ENCODE measurements at places on chromosomes 11 and 22.

DNA sequence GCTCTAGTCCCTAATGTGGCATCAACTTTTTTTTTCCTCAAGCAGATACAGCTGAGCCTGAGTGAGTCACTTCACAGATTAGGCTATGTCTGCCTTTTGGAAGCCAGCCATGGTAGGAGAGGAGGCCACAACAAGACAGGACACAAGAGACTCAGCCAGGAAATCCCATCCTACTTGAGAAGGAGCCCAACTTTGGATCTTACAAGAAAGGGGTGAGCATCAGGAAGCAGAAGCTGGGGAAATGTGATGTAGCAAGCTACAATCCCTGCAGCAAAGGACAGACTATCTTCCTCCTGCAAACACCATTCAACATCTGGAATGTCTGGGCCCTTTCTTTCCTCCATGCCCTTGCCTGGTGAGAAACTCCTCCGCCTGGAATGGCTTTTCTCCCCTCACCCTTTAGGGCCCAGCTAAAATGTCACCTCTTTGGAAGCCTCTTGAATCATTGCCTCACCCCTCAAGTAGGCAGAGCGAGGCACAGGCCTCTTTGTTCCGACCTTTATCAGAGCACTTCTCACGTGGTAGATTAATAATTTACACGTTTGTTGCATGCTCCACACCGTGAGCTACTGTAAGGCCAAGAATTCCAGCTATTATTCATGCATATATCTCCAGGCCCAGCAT is 156.4 kb upstream of the PITPNB start:
- no peak for DNase-seq

DNA sequence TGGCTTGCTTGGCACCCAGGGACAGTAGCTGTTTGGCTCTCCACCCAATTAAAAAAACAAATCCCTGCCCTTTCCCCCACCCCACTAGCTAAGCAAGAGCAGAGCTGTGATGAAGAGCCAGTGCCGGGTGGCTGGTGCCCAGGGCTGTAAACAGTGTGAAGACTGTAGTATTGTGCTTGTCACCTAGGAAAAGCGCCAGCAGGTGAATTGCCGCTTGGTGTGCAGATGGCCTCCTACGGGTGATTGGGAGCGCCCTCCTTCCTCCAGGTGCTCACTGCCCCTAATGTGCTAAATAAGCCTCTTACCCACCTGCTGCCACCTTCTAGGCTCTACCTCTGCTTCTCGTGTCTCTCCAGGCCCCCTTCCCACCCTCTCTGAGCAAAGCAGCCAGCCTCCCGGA is 18.4 kb upstream of the RAPSN start:
- no peak for DNase-seq

DNA sequence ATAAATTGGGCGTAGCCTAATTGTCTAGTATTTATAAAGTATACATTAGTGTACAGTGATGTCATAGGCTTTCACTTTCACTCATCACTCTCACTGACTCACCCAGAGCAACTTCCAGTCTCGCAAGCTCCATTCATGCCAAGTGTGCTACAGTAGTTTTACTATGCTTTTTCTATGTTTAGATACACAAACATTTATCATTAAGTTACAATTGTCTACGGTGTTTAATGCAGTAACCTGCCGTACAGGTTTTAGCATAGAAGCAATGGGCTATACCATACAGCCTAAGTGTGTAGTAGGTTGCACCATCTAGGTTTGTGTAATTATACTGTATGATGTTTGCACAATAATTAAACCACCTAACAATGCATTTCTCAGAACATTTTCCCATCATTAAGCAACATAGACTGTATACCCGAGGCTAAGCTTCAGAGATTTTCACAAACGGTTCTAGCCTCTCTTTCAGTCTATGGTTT is 17.5 kb downstream of the OR9G1 start:
- DNase-seq = no peak

GRCh38 chr22:31104869-31105268 is 2.5 kb downstream of the SELENOM start:
- DNase-seq = no peak

DNA sequence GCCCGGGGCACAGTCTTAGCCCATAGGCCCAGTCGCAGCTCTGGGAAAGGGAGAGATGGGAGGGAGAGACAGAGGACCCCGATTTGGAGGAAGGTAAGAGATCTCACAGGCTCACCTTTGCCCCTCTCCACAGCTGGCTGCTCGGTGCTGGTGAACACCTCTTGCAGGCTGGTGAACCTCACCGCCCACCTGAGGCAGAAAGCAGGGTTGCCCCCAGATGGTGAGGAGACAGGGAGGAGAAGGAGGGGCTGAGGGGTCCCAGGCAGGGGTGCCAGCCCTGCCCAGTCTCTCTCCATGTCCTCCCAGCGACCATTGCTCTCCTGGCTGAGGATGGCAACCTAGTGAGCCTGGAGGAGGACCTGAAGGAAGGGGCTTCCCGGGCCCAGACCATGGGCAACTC is 1.2 kb downstream of the C22orf15 start:
- DNase-seq = no peak

DNA sequence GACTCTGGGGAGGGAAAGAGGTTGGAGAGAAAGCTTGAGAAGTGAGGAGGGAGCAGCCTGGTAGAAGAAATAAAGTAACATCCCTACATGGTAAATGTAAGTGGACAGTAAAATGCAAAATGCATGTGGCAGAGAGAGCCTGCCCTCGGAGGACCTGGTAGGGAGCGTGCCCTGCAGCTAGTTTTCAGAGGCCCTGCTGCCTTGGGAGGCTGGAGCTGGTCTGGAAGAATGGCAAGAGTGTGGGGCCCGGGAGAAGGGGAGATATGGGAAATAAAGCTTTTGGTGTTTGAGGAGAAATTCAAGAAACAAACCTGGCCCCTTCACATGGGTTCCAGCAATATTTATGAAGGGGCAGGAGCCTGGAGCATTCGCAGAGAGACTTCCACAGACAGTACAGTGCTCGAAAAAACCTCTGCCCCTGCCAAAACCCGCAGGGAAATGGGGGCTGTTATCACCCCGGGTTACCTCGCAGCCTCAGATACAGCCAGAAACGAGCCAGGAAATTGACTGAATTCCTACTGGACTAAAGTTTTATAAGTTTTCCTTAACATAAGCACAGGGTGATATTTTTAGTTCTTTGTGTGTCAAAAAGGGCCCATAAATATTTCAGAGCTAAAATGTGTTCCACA is 363.0 kb downstream of the TENM4 start:
- no peak for DNase-seq

DNA sequence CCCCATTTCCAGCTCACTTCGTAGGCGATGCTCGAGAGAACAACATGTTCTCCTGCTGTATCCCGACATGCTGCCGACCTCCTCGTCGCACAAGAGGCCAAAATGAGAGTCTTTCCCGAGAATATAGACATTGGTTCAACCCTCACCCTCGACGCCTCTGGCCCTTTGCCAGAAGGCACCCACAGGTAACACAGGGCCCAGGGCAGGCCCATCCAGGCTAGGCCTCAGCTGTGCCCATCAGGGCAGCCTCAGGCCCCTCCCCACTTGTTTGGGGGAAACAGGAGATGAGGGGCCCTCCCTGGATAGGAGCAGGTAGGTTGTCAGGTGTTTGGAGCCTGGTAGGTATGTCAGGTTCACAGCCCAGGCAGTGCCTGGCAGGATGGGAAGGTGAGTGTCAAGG is 2.7 kb upstream of the RGL4 start:
- DNase-seq = no peak

DNA sequence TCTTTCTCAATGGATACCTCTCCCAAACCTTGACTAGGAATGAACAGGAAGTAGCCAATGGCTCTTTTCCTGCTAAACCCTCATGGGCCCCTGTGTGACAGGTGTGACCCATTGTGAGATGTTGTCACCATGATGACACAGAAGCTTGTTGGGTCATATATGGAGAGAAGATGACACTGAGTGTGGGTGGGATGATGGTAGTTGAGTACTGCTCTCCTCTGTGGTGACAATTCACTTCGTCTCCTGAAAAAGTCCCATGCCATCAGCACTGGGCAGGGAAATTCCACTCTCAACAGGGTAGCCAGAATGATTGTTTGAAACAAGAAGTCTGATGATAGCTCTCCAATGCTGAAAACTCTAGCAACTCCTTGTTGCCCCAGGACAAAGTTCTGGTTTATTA is 94.0 kb upstream of the SEZ6L start:
- no peak for DNase-seq

DNA sequence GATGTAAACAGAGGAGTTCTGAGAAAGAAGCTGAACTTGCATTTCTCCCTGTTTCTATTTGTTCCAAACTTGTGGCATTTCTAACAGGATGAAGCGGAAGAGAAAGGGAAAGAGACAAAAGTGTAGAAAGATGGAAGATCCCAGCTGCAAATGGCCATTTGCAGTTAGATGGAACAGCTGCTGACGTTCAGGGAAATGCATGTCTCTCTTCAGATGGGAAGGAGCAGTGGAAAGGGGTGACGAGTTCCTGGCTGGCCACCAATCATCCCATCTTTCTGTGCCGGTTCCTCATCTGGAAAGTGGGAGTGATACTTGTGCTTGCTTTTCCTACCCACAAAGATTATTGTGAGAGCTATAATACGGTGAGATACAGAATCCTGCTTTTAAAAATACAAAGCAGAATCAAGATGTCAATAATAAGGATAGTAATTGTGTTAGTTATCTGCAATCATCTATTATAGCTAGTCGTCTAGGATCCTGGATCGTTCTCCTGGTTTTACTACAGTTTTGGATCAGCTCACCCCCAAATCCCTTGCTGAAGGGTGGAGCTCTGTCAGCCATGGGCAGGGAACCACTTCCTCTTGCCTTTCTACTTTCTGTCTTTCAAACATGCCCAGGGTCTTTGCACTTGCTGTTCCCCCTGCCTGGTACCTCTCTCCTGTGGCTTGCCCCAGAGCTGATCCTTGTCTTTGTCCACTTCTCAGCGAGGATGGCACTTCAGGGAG is 1.2 kb upstream of the TIMP3 start:
- no peak for DNase-seq

DNA sequence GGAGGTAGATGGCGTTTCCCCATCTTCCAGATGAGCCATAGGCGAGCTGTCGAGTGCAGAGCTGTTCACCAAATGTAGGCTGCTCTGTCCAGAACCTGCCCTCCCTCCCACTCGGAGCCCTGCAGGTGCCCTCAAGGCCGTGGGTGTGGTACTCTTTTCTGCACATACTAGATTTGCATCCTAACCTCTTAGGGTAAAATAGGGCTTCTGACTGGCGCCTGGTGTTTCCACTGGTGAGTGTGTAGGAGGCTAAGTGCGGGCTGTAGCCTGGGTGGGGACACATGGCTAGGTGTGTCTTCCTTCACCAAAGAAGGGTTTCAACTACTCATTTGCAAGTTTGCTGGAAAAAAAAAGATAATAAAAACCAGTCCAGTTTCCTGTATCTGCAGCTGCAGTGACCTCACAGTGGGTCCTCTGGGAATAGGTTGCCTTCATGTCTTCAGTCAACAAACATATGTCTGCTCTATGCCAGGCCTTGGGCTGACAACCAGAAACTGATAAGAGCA is 8.5 kb downstream of the BIK start:
- no peak for DNase-seq

DNA sequence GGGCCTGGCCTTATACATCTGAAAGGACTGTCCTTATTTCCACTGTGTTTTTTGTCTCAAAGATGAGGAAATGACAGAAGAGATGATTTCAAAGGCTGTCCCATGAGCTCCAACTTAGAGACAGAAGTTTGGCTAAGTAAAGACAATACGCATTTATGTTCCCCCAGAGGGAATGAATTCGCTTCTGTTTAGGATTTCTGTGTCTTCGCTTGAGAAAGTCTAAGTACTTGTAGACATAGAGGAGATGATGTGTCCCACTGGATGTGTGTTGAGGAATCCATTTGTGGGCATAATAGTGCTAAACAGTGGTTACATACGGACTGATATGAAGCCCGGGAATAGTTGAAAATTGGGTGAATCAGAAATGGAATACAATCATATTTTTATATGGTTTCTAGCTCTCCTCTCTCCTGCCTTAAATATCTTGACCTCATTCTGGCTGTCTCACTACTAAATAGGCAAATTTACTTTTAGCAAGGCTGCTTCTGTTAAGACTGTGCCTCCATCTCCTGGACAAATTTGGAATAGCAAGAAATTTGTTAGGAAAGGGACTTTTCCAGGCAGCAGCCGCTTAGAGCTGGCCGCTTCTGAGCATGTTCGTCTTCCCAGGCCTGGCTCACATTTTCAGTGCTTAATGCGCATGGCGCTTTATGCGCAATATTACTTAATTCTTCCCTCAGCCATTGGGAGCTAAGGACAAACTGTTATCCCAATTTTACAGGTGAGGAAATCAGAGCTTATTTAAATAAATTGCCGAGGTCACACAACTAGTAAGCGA is 1.9 kb upstream of the PEX26 start:
- no peak for DNase-seq

GRCh38 chr22:19855504-19856409 is 1.1 kb upstream of the GNB1L start:
- peak; percentile 26 for DNase-seq

DNA sequence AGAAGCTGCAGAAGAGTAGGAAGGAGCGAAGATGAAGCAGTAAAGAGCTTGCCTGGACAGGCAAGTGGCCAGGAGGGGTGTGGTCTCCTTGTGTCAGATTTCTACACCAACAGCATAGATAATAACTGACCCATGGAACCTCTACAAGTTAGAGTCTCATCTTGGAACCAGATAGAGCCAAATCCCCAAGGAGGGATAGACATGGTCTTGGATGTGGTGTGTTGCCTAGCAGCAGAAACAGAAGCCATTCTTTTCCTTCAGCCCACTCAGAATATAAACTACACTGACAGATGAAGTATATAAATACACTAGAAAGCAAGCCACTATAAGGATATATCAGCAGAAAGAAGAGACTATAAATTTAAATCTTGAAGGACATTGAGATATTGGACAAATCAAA is 4.3 kb upstream of the CARD16 start:
- DNase-seq = no peak

- no peak for DNase-seq
Measured at GRCh38 chr11:98040061-98040808, 980.5 kb upstream of the CNTN5 start.
